Globus pallidus (tissue), 1 donor: ENCODE measurements at places on chromosomes 1 and 21.

- DNase-seq, result no peak
These were observed 62.8 kb downstream of the EVA1C start for GRCh38 chr21:32475162-32475812.

- peak; percentile 30 for DNase-seq
These were observed 11.1 kb upstream of the SLC30A1 start for GRCh38 chr1:211589782-211590721.

DNA sequence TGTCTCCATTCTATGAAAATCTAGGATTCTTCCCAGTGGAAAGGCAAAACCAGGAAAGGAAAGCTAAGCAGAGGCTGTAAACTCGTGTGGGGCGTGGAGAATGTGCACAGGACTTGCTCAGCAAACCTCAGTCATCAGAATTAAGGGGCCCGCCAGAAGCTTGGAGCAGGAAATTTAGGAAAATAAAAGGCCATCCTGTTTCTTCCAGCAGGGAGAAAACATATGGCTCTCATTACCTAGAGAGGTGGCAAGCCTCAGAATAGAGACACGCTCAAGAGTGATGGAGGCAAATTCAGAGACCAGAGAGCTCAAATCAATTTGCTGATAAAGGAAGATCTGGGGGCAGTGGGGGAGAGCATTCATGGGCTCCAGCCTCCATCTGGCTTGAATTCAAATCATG, 151.9 kb upstream of the KLHDC7A start:
- DNase-seq, result no peak

GRCh38 chr21:44901391-44902074, 19.2 kb downstream of the ITGB2 start:
- no peak for DNase-seq

DNA sequence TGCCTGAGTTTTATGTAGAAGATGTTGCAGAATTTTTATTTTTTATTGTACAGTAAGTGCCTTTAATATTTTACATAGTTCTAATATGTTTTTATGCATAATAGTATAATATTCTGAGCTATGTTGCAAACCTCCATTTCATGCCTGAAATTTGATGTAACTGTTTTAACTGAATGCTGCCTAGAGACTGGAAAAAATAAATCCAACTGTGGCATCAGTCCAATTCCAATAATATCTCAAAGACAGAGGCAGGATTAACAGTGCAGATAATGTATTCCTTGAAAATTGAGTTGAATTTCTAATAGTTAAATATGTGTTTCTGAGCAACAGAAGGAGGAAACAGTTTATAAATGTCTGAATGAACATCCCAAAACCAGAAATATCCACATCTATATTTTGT, 61.1 kb upstream of the KIF1B start:
- DNase-seq, result no peak

DNA sequence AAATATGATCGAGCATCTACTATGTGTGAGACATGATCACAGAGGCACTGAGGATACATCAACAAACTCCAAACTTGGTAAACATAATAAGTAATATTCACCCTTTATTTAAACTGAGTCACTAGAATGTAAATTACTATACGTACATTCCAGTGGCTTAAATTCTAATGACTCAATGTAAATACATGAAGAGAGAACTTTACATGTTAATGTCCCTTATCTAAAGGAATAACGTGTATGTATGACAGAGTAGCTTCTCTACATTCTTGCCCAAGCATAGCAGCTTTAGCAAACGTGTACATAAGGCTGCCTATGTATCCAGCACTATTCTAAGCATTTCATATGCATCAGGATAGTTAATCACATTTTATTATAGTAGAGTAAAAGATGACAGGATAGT, 111.8 kb upstream of the CYYR1 start:
- DNase-seq, result no peak

DNA sequence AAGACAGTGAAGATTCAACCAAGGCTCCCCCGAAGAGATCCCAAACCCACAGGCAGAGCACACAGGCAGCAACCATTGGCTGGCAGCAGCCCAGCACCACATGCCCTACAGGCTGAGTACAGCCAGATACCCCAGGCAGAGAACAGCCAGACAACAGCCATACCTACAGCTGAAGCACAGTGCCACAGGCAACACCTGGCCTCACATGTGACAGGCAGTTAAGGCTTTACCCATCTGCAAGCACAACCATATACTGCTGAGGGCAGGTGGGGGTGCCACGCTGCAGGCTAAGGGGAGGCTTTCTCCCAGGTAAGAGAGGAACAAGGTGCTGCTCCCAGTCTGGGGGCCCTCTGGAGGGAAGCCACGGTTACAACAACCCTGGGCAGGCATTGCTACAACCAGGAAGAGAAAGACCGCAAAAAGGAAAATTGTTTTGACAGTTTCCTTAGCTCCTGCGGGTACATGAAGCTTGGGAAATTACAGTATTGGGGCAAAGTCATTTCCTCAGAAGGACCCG, 12.3 kb downstream of the CHIT1 start:
- DNase-seq, result no peak

GRCh38 chr1:156226116-156226538, 13.3 kb downstream of the PMF1 start:
- DNase-seq, result no peak

GRCh38 chr1:198686069-198686728, 47.4 kb downstream of the PTPRC start:
- peak; percentile 16 for DNase-seq

GRCh38 chr1:172849653-172850052, 190.8 kb downstream of the FASLG start:
- DNase-seq, result no peak

GRCh38 chr1:228897901-228898300, 162.6 kb downstream of the RHOU start:
- DNase-seq, result no peak
